ENCODE measurements at places on chromosomes 1 and 21. TPM values are rescaled to one million over a fixed set of nuclear protein-coding genes. Genes with fewer than 3 reads are reported as not detected.
A peak's percentile ranks its signal among the peaks of the same experiment; 100 is the strongest.

GRCh38 chr1:167533851-167534300, 15.5 kb upstream of the CD247 start:
- peak; percentile 69 for DNase-seq

LY9 gene
- not detected for polyA plus RNA-seq

DNA sequence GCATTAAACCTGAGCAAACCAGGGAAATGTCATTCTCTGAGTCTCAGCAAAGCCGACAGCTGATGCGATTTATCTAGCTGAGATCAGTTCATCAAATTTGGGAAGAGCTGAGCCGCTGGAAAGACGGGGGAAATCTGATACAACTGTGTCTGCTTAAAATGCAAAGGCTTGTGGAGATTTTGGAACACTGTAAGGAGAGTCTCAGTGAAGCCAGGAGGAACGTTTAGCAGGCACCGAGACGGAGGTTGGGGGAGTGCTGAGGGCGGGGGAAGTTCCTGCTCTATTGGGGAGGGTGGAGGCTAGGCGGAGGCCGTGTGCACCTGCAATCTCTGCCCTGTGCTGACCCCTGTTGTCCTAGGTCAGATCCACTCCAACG, 143.2 kb upstream of the CSF3R start:
- DNase-seq: no peak

- DNase-seq: no peak
Observed at GRCh38 chr1:18013216-18013615, 94.4 kb upstream of the IGSF21 start.

AHCYL1 gene
- 37.6 TPM for polyA plus RNA-seq

DNA sequence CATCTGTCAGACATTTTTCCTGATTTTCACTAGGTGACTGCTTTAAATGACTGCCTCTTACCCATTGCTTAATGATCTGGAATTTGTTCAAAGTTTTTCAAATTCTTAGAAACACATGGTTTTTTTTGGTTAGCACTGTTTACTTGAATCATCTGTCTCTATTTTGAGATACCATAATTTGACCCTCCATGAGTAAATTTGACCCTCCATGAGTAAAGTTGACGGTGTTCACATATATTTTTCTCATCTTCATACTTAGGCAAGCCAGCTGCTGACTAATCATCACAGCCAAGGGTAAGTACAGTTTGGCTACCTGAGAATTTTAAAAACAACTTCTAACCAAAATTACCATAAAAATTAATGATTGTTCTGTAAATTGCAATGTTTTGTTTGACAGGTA, 586.5 kb downstream of the PTBP2 start:
- DNase-seq: no peak

SPRR3 gene
- 142 TPM for polyA plus RNA-seq

DNA sequence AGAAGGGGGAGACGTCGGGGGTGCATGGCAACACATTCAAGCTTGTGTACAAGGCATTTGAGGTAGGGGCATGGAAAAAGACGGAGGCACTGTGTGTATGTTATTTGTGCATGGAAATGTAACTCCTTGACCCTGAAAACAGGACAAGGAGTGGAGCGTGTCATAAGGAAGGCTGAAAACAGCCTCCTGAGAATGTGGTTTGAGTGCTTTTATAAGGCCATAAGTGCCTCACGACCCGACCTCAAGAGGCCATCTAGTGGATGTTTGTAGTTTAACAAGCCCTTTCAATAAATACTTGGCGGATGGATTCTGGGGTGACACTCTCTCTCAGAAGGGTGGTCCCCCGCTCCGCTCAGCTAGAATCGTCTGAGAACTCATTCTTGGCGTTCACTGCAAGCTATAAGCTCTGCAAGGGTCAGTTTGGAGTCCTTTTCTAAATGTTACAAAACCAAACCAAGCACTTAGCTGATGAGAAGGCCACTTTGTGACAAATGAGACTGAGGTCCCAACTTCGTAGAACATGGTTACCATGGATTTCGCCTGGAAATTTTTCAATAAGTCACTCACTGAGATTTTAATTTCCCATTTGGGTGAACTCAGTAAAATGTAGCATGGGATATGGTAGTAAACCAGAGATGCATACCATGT, 38.8 kb upstream of the CLCA4 start:
- no peak for DNase-seq

DNA sequence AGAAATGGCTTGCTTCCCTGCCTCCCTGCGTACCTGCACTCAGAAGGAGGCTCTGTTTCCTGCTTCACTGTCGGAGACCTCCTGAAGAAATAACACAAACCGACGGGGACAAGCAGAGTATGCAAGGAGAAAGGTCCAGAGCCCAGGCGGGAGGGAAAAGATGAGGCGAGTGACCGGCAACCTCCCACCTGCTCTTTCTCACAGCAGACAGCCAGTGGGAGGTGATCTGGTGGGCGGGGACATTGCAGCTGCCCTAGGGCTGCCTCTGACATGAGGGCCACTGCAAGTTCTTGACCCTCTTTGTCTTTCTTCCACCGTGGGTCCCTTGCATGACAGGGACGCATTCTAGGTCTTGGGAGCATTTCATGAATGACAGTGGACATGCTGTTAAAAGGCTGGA, 368.2 kb downstream of the CAMTA1 start:
- DNase-seq: no peak

GPR25 gene
- polyA plus RNA-seq: not detected

RERE gene
- 72.2 TPM for polyA plus RNA-seq

OLIG2 gene
- not detected for polyA plus RNA-seq

GRCh38 chr1:100643471-100644196, 75.9 kb upstream of the VCAM1 start:
- DNase-seq: no peak

DNA sequence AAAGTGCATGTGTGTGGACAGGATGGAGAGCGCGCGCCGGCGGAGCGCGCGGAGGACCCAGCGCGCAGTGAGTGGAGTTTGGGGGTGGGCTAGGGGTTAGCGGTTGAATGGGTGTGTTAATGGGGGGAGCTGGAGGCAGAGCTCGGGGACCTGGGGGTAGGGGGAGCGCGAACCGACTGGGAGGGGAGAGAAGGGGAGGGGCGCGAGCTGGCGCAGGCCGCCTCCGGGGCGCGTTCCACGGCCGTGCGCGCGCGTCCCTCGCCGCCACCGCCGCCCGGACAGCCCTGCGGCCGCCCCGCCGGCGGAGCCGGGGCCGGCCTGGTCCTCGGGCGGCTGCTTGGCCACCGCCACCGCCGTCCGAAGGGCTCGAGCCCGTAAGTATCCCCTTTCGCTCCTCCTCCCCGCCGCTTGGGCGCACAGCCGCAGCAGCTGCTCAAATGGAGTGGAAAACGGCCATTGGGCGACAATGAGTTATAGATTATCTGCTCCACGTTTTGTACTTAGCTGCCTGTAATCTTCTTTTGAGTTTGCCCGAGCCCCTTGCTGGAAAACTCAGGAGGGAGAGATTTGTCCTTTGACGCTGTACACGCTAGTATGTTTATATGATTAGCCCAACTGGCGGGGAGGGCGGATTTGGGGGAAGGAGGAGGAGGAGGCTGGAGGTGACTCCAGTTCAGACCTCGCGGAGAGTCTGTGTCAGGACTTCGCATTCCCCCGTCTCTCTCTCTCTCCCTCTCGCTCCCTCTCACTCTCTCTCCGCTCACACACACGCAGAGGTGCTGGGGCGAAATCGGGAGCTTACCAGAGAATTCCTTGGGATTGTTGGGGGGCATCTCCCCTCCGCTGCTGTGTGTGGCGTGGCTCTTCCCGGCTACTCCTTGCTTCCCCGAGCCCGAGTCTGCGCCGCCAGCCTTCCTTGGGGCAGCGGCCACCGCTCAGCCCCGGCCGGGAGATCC, at the start of gene ADGRL2:
Gene ADGRL2, plus strand, starts transcription at position 240 of the 956 bp plus-strand sequence. CDS start 36,051 bp downstream, outside the sequence.
- DNase-seq: peak; percentile 93

SYT11 gene
- 15.2 TPM for polyA plus RNA-seq

DNA sequence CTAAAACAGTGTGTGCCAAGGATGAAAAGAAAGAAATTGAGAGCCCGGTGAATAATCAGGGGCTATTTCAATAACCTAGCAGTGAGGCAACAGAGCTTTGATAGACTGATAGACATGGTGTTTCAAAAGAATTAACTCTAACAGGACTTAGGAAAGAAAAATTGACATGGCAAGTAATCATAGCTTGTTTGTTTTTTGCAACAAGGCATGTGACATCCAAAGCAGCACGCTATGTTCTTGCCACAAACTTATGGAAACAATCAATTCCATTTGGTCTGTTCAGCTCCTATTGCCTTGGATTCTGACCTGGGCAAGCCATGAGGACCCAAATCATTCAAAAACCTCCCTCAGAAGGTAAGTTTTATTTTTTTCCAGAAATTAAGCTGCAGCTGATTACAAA, 608.5 kb downstream of the SMYD3 start:
- DNase-seq: no peak

DNA sequence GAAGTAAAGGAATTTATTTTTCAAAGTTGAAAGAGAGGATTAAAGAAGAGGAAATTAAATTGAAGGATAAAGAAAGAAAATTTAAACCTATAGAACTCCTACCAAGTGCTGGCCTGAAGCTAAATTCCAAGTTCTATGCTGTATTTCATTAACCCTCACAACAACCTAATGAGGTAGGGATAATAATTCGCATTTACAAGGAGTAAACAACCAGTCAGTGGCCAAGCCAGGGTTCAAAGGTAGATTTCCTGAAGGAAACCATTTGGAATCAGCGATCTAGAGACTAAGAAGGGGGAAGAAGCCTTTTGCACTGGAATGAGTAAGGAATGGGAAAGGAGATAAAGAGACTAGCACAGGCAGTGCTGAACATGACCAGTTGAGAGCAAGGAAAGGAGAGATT, 265.8 kb upstream of the ST6GALNAC5 start:
- no peak for DNase-seq

GRCh38 chr1:153478692-153479618, 18.5 kb upstream of the S100A7 start:
- no peak for DNase-seq

GPR52 gene
- not detected for polyA plus RNA-seq

DNA sequence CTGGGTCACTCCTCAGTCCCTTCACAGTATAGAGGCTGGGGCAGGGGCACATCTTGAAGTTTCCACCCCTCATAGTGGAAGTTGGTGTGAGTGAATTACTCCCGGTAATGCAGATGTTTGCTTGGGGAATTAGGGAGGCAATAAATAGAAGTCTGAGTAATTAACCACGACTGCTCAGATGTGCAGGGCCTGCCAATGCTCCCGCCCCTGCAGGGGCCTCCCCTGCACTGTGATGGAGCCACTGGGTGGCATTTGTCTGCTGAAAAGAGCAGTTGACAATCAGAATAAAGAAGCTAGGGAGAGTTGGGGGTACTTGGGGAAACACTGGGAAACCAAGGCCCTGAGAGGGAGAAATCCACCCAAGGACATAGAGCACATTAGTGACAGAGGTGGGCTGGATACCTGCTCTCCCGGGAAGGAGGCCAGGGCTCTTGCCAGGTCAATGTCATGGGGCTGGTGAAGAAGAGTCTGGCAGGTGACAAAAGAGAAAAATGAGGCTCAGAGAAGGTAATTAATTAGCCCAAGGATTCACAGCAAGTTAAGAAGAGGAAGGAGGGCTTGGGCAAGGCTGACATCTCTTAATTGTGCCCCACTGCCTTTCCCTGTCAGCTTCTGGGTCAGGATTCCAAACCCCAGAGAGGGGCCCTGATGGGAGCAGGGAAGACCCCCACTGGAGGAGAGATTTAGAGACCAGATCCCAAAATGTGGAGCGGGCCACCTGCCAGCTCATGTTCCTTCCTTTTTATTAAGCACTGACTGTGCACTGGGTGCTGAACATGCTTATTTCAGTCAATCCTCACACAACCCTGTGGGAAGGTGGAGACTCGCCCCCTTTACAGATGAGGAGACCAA, 436.2 kb downstream of the MATN1 start:
- no peak for DNase-seq

TSSK3 gene
- 2.7 TPM for polyA plus RNA-seq

HSPB7 gene
- polyA plus RNA-seq: not detected

- no peak for DNase-seq
Observed at GRCh38 chr21:34894401-34894800, 154.7 kb downstream of the RUNX1 start.

DNA sequence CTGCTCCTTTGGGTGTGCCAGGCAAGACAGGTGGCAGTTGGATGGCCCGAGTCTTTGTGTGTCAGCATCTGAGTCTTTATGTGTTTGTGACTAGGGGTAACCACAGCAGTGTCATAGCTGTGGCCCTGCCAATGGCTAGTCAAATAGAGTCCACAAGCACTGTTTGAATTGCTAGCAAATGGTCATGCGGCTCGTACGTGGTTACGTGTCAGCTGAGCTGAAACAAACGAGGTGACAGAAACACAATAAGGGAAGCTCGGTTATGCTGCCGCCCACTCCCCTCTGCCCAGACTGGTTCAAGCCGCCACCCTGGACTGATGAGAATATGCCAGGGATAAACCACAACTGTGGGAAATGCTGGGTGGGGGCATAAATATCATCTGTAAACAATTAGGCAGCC, 174.3 kb upstream of the LMO4 start:
- no peak for DNase-seq

- no peak for DNase-seq
Observed at GRCh38 chr1:41072051-41072450, 50.5 kb upstream of the SLFNL1 start.

DNA sequence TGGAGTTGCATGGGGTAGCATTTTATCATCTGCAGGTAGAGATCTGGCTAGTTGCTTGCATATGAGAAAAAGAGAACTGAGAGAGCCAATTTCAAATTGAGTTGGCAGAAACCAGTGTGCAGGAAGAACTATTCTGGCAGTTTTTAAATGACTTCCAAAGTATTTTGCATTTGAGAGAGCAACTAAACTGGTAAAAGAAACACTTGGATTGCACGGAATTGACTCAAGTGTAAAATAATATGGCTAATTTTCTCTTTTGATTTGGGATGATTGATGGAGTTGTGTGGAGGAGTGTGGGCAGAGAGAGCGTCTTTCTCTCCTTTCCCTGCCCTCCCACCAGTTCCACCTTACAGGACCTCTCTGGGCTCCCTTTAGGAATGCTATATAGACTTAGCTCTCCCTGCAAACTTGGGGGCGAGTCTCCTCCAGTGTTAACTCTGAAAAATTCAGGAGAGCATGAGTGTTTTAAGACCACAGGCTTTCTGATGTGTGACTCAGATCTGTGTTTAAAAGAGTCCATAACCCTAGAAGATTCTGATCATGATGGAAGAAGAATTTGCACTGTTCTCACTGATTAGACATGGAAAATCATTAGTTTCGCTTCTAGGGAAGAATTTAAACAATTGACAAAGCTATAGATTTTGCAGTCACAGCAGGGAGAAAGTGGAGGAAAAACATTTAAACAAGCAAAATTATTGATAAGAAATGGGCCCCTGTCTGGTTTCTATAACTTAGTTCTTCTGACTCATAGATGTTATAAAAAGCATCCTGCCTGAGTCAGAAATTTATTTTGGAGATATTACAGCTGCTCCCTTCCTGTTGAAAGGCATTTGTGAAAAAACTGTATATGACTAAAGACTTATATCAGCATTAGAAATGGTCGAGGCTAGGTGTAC, 24.9 kb upstream of the CTBS start:
- DNase-seq: no peak

GRCh38 chr1:14955402-14955801, 198.1 kb upstream of the TMEM51 start:
- no peak for DNase-seq

LMX1A gene
- 1.3 TPM for polyA plus RNA-seq

RAD54L gene
- 6.3 TPM for polyA plus RNA-seq
